A172 (cell line): ENCODE measurements at places on chromosomes 5 and 9.
A peak's percentile ranks its signal among the peaks of the same experiment; 100 is the strongest.

GRCh38 chr5:41404757-41405156 is 105.6 kb downstream of the PLCXD3 start:
- DNase-seq, result no peak

GRCh38 chr9:126327006-126327713 is 531 bp downstream of the MVB12B start:
- peak; percentile 13 for DNase-seq

- no peak for DNase-seq
Observed at GRCh38 chr9:37005517-37006140, 28.4 kb downstream of the PAX5 start.

GRCh38 chr9:10008101-10008799 is 604.6 kb downstream of the PTPRD start:
- no peak for DNase-seq

- no peak for DNase-seq
Observed at GRCh38 chr5:82952326-82952725, 124.9 kb downstream of the TMEM167A start.

GRCh38 chr5:68193481-68194036 is 22.0 kb upstream of the PIK3R1 start:
- DNase-seq, result no peak

- DNase-seq, result no peak
Observed at GRCh38 chr9:134895097-134895496, 14.5 kb downstream of the FCN2 start.

DNA sequence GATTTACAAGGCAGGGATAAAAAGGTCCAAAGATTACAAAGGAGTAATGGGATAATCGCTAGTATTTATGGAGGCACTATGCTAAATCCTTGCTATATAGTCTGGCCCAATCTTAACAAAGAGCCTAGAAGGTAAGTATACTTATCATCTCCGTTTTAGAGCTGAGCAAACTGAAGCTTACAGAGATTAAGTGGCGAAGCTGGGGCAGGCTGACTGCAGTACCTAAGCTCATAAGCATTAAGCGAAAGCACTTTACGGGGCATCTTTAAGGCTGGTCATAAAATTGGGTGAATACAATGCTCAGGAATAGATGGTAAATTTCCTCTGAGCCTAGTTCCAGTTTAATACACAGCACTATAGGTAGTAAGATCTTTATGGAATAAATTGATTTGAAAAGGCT is 30.0 kb upstream of the ZNF366 start:
- no peak for DNase-seq

DNA sequence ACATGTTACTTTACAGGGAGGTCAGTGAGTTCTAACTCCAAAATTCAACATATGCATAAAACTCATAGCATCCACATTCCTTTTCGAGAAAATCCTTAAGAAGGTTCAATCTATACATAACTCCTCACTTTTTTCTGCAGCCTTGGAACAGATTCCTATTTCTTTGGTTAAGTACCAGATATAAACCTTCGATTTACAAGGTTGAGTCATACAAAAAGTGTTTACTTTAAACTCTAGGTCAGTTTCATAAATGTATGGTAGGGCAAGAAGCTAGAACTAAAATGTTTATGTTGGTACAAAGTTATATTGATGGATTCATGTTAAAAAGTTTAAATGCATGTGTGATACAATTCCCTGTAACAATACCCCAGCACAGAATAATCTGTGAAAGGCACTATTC is 19.4 kb downstream of the CDKN2AIPNL start:
- DNase-seq, result no peak

GRCh38 chr5:264338-264737 is 7.1 kb upstream of the PDCD6 start:
- DNase-seq, result no peak

- DNase-seq, result peak; percentile 69
Observed at GRCh38 chr5:62354028-62354874, 48.2 kb downstream of the KIF2A start.

GRCh38 chr5:170753311-170753710 is 30.2 kb upstream of the GABRP start:
- DNase-seq, result no peak

GRCh38 chr5:39558541-39558940 is 133.8 kb upstream of the DAB2 start:
- no peak for DNase-seq

DNA sequence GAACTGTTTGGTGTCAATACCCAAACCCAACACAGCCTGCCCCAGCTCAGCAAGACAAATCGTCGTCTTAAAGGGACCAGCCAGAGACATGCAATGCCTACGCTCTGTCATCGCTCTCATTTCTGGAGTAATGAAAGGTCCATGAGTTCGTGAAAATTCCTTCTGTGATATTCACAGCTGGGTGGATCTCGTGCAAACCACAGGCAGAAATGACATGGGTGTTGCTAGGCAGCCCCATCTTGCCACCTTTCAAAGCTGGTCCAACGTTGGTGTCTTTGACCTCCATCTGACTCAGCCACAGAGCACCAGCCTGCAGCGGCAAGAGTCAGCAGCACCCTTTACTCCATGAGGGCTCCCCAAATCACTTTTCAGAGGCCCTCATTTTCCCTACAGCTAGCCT is 215.3 kb downstream of the SLIT3 start:
- no peak for DNase-seq

DNA sequence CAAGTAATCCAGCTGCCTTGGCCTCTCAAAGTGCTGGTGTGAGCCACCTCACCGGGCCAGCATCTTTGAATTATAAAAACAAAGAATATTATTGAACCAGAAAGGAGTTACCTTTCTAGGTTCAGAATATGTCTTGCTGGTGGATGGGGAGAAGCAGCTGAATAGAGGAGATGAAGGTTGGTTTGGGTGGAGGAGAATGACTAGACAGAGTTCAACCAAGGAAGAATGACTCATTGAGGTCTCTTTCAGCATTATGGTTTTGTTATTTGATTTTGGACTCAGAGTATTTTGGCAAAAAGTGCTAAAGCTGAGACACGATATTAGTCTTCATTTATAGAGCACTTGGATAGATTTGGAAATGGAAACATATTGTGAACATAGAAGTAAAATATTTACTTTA is 75.2 kb upstream of the MPDZ start:
- no peak for DNase-seq

GRCh38 chr5:16660982-16661381 is 44.2 kb upstream of the RETREG1 start:
- DNase-seq, result no peak

DNA sequence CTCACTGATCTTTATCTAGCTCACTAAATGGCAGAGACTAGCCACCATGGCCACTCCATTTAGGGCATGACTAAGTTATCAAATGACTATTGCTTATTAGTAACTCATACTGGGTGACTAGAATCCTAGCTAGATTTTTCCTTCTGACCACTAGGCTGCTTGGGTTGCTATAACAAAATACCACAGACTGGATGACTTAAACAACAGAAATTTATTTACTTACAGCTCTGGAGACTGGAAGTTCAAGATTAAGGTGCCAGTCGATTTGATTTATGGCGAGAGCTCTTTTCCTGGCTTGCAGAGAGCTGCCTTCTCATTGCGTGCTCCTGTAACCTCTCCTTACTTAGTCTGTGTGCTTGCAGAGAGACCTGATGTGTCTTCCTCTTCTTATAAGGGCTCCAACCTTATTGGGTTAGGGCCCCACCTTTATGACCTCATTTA is 55.0 kb upstream of the APC start:
- peak; percentile 70 for DNase-seq

GRCh38 chr9:106868565-106868964 is 5.6 kb downstream of the ZNF462 start:
- DNase-seq, result no peak

DNA sequence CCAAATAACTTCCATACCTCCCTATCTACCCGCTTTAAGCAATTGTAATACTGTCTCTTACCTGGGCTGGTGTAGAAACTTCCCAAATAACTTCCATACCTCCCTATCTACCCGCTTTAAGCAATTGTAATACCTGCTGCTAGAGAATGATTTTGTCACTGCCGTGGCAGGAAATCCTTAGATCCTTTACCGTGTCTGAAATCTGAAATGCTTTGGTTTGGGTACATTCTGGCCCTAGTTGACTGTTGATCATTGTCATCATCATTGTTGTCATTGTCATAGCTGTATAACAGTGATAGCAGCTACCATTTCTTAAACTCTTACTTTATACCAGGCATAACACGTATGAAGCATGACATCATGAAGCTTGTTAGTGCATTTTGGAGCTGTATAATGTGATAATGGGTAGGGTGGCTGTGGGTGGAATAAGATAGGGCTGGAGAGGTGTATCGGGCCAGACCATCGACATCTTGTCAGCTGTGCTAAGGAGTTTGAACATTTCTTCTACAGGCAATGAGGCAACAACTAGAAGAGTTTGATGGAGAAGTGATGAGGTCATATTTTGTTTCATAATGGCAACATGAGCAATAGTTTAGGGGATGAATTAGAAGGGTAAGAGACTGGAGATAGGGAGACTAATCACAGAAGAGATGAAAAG is 15.7 kb downstream of the PIP5K1B start:
- no peak for DNase-seq

DNA sequence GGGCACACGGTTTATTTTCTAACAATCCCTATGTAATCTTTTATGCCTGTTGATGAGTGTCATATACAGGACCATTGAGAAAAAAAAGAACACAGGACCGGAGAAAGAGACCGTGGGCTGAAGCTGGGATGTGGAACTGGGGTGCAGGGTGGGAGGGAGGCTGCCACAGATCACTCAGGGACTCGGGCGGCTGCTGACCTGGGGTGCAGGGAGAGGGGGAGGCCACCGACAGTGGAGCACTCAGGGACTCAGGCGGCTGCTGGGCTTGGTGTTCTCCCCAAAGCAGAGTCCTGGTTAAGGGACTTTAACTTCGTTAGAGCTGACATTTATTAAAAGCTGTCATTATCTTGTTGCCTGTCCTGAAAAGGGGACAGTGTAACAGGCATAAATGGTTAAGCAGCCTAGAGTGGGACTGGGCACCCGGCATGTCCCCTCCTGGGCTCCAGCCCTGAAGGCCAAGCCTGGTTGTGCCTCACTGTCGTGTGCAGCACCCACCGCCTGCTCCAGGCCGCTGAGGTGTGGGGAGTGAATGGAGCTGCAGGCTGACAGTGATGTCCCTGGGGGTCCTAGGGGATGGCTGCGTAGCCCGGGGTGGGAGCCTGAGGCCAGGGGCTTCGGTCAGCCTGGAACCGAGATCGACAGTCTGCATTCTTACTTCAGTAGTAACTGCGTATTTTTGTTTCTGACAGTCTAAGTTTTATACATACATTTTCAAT is 14.0 kb downstream of the NDUFS6 start:
- no peak for DNase-seq

- no peak for DNase-seq
Observed at GRCh38 chr5:39364367-39364766, at the start of gene C9. Gene C9, minus strand, starts transcription at chr5:39364495. Its CDS starts 31 bp downstream, at chr5:39364464.

DNA sequence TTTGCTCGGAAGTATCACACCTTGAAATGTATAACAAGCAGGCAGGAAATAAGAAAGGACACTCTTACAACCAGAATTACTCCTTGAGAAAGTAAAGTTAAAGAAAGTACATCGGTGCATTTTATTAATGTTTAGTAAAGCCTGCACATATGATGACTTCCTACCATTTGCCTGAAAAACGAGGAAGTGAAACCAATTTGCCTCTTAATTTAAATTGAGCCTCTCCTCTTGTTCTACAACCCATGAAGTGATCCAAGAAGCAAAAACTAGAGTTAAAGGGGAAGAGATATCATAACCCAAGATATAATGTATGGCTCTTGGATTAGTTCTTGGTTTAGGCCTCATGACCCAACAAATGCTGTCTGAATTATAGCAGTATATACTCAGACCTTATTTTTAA is 95.6 kb downstream of the GNAQ start:
- no peak for DNase-seq

DNA sequence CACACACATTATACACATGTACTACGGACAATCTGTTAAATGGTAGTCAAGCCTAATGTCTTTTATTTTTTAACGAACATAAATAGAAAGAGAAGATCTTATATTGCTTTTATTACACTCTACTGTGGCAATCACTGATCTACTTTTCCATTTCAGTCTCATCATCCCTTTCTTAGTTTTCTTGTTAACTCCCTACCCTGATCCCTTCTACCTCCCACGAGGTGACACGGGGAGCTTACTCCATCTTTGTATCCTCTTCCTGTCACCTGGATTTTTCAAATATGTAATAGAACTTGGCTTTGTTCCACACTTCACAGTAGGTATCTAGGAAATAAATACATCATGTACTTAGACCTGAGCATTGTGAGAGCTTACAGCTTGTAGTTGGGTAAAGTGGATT is 211.0 kb downstream of the PIK3R1 start:
- DNase-seq, result no peak

- DNase-seq, result no peak
Observed at GRCh38 chr9:549455-549997, 292.0 kb upstream of the DMRT1 start.

DNA sequence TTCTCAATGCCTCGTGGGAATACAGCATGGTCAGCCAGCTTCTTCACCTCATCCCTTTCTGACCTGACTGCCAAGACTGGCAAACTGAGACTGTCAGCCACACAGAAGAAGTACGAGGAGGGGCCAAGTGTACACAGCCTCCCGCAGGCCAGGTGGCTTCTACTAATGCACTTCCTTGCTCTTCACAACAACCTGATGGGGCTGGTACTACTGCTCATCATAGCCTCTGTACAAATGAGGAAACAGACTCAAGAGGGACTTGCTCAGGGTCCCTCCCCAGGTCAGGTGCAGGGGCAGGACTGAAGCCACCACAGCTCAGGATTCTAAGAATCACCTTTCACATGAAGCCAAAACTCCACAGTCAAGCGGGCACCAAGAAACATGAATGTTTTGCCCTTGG is 21.3 kb downstream of the NIPAL4 start:
- no peak for DNase-seq

DNA sequence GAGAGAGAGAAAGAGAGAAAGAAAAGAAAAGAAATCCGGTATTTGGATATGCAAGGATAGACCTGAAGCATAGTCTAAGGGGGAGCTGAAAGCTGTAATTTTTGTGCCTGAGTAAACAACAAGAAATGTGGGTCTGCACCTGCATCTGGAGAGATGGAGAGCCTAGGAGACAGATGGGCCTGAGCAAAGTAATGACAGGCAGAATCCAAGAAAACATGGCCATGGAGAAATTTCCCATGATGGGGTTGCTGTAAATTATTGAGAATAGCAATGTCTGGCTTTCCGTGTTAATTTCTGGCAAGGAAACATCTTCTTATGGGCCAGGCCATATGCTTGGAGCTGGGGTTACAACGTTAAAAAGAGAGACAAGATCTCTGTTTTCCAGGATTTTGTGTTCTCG is 40.2 kb downstream of the YIPF5 start:
- no peak for DNase-seq

- DNase-seq, result no peak
Observed at GRCh38 chr5:141373673-141374317, at the start of gene PCDHGA6. Gene PCDHGA6, plus strand, starts transcription at chr5:141373891. Its CDS starts 193 bp downstream, at chr5:141374084.

DNA sequence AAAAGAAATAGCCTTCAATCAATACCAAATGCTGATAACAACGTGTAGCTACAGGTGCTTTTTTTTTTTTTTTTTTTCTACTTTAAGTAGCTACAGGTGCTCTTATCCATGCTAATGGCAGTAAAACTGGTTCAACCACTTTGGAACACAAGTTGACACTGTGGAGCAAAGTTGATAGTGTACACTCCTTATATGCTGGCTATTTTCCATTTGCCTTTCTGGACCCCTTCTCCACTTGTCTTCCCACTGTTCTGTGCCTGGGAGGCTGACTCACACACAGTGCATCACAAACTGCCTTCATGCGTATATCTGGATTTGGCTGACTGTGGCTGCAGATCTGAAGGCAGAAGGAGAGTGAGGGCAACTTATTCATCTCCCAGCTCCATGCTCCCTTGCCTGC is 247.9 kb downstream of the MSX2 start:
- no peak for DNase-seq
